ENCODE measurements at places on chromosomes 11 and 22.

DNA sequence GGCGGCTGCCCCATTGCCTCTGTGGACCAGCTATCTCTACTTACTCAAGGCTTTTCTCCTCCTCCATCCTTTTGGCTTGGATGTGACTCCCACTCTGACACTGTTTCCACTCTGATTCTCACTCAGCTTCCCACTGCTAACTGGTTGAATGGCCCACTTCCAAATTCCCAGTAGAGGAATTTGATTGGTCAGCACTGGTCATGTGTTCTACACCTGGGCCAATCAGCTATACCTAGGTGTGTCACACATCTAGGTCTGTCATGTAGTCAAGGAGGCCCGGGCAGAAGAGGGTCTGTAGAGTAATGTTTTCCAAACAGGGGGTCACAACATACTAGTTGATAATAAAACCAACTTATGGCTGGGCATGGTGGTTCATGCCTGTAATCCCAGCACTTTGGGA lies 53.3 kb downstream of the TPBGL start:
- DNase-seq: no peak

DNA sequence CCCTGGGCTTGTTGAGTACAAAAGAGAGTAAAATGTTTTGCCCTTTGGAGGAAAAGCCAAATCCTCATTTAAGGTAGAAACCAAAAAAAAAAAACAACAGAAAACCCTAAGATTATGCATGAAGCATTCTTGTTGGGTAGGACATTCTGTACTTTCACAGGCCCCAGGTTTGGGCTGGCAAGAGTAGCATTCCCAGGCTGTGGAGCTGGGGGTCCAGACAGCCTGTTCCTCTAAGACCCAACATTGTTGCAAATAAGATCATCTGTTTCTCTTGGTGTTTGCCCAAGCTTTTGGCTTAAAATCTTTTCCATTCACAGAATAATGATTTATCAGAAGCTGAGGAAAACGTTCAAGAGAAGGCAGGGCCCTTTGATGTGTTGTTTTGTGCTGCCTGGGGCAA lies 123.8 kb downstream of the MICAL2 start:
- no peak for DNase-seq

- no peak for DNase-seq
Measured at GRCh38 chr11:10868352-10868751, 10.5 kb upstream of the ZBED5 start.

GRCh38 chr22:38467904-38468442 lies at the start of gene KDELR3:
Gene KDELR3 (plus strand): TSS chr22:38468096. CDS start chr22:38468234, 138 bp downstream.
- peak; percentile 36 for DNase-seq

DNA sequence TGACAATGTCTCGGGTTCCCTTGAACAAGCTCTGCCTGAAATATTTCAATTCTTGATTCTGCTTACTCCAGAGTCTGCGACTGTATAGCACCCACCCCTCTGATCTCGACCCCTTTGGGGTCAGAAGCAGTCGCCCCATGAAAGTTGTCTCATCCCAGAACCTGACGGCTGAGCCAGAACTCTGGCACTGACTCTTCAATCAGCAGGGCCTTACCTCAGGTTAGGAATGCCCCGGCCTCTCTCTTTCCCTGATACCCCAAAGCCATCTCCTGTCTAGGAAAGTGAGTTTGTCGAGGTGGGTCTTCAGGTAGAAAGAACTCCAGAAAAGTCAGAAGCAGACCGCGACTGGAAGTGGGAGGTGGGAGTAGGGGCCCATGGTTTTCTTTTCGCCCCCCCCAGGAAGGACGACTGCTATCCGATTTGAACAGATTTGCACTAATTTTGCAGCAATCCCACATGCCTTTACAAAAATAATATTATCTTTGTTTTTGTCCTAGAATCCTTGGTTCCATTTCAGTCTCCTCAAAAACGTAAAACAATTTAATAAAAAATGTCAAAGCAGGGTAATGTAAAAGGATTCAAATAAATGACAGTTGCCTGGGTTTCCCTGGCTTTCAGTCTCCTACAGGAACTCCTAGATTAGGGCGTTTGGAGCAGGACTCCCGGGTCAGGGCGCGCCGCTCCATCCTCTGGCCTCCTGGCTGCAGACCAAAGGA lies 898 bp upstream of the ROBO3 start:
- DNase-seq: no peak

- no peak for DNase-seq
Measured at GRCh38 chr11:84686716-84687115, 940.4 kb downstream of the DLG2 start.

DNA sequence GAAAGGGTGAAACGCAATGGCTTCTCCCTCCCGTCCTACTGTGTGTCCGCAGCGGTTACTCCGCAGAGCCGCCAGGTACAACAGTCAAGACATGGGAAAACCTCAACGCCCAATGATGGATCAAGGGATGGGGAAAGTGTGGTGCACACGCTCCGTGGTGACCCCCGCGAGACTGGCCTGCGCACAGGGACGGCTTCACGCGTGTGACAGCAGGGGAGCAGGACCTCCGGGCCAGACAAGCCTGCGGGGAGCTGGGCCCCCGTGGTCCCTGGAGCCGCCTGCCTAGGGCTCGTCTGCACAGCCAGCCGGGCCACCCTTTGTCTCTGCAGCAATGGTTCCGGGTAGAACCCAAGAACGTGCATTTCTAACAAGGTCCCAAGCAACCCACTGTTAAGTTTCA lies 31.7 kb upstream of the MOB2 start:
- DNase-seq: no peak

DNA sequence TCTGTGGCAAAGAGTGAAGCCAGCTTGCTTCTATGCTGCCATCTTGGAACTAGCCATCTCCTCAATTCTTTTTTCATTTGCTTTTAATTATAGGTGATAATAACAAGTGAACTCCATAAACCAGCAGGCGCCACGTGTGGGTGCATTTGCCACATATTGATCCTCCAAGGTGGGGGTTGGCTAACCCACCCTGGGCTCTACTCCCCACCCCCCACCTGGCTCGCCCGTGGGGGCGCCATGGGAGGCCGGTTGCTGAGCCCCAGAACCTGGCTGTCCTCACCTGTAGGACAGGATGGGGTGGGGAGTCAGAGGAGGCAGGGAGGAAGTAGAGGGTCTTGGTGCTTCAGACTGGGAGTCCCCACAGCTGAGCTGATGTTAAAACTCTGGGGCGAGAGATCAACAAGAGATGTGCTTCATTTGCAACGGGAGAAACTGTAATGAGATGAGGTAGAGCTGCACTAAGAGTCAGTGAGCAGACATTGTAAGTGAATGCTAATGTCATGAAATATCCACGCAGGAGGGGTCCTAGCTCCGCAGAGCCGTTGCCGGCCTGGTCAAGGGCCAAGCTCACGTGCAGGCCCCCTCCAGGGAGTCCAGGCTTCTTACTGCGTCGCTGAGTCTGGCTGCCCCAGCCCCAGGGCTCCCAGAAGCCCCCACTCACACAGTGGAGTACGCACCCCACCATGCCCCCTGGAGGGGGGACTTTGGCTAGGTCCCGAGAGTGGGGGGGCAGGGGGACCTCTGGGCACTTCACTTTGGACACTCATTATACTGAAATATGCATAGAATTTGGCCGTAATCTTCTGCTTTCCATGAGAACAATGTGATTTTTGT lies 59.4 kb downstream of the BRD1 start:
- DNase-seq: no peak

DNA sequence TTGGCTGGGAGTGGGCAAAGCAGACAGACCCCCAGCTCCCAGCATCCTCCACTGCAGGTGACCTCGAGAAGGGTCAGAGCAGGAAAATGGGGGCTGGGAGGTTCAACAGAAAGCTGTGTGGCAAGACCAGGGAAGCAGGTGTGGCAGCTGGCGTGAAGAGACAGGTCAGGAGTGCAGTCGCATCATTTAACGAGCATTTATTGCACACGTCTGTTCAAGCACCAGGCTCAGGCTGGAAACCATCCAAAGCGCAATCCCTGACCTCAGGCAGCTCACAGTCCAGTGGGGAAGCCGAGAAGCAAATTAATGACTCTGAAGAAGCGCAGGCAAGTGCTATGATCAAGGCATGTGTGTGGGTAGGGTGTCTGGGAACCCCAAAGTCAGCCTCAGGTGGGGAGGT lies 7.4 kb downstream of the SLC25A45 start:
- no peak for DNase-seq

DNA sequence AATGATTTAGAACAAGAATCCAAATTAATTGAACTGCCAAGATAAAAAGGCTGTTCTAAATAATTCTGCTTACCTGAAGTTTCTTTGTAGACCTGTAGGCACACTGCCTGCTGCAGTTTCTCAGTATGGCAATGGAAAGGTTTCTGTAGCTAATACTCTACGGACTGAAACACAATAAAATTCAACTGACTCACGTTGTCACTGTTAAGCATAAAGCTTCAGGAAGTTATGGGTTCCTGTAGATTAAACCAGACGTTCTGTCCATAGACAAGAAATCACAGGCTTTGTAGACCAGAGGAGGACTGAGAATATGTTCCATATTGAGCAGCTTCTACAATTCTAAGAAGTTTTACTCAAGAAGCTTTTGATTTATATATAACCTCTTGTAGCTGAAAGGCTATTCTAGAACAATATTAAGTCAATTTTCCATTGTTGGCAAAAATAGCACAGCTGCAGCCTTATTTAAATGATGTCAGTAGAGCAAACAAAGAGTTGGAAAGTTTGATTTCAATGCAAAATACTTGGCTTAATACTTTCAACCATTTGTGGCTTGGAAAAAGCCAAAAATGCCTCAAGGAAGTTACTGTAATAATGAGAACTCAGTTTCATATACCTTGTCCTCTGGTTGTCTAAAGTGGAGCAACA lies at the start of gene GLYATL2:
TSS of gene GLYATL2 (minus strand) at position 344 of the 645 bp plus-strand sequence. CDS start 5,092 bp downstream, outside the sequence.
- DNase-seq: no peak

DNA sequence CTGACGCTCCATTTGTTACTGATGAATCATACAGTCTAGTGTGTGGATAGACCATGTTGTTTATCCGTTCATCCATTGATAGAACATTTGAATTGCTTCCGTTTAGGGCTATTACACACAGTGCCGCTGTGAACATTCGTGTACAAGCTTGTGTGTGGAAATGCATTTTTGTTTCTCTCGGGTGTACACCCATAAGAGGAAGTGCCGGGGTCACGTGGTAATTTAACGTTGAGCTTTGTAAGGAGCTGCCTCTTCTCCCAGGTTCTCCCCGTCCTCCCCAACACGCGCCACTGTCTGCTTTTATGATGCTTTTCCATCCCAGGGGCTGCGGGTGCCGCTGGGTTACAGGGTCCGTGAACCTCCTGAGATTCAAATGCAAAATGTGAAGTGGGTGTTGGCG lies 142.3 kb downstream of the IGLL1 start:
- DNase-seq: no peak

DNA sequence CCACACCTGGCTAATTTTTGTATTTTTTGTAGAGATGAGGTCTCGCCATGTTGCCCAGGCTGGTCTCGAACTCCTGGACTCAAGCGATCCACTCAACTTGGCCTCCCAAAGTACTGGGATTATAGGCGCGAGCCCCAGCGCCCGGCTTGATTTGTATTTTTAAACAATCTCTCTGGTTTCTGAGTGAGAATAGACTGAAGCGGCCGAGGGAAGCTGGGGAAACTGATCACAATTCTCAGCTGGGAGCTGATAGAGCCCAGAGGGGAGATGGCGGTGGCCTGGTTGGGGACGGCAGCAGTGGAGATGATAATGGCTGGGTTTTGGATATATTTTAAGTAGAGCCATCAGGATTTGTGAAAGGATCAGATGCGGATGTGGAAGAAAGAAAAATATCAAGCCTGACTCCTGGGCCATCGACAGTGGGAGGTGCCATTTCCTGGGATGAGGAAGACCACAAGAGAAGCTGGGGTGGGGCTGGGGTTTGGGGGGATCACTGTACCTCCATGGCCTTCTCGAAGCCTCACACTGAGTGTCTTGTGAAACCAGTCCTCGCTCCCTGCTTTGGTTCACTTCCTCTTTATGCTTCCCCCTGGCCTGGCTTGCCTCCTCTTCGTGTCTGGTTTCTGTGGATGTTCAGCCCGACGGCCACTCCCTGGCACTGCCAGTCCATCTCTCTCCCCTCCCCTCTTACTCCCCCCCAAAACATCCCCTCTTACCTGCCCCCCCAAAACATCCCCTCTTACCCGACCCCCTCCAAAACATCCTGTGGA lies 51.9 kb downstream of the IGLL1 start:
- no peak for DNase-seq

DNA sequence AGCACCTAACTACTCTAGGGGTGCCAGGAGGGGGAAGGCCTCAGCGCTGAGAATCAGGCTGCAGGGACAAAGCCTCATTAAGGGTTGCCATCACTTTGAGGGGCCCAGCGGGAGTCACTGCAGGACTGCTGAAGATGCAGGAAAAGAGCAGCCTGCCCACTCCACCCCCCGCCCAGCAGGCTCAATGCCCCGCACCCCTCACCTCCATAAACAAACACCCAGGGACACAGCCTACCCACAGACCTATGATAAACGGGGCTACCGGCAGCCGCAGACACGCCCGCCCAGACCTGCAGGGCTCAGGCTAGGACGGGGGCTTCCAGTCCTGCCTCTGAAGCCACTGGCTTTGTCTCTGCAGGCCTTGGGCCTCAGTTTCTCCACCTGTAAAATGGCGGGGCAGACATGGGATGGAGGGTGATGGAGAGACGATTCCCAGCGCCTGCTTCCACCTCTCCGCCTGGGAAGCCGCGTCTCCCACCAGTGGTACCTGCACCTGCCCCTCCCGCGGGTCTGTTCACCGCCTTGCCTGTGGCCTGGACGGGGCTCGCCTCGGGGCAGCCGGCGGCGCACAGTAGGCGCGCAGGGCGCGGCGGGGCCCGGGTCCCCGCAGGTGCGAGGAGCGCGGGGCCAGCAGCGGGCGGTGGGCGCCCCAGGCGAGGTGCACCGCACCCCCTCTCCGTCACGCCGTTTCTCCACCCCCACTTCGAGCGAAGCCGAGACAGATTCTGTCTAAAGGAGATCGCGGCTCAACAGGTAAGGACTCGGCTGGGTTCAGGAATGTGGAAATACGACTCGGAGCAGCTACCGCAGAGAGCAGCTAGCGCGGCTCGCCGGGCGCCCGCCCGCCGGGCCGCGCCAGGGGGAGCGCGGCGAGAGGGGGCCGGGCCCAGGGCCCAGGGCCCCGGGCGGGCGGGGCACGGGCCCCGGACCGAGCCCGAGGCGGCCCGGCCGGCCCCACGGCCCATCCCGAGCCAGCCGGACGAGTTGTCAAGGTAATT lies 1.5 kb downstream of the WNT7B start:
- DNase-seq: no peak

DNA sequence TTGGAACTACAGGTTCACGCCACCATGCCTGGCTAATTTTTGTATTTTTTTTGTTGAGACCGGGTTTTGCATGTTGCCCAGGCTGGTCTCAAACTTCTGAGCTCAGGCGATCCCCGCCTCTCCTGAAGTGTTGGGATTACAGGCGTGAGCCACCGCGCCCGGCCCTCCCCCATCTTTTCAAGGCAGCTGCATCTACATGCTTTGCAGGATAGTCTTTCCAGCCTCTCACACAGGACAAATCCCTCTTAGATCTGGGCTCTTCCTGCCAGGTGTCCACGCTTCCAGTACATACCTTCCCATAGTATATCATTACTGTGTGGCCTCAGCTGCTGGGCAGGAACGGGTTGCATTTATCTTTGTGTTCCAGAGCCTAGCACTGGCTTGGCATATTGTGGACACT lies 49.7 kb downstream of the C11orf96 start:
- no peak for DNase-seq

GRCh38 chr22:47153854-47154525 lies 391.5 kb downstream of the TBC1D22A start:
- DNase-seq: no peak

GRCh38 chr22:17260950-17261349 lies 41.7 kb upstream of the ADA2 start:
- DNase-seq: no peak

GRCh38 chr11:22734628-22735345 lies 68.4 kb downstream of the GAS2 start:
- no peak for DNase-seq

GRCh38 chr22:32515084-32515483 lies 40.5 kb downstream of the FBXO7 start:
- no peak for DNase-seq

- no peak for DNase-seq
Measured at GRCh38 chr22:40410272-40410671, 39.9 kb downstream of the SGSM3 start.

GRCh38 chr11:110493346-110493745 lies 63.6 kb downstream of the FDX1 start:
- DNase-seq: no peak
